Stimulated activated CD8-positive, alpha-beta memory T cell treated with anti-CD3 and anti-CD28 coated beads, Interleukin-7, amount 100 ng/mL, for 48 hours (primary cell): ENCODE measurements at places on chromosomes 6 and 20.

- no peak for DNase-seq
Observed at GRCh38 chr6:129598244-129599187, 111.5 kb downstream of the ARHGAP18 start.

- no peak for DNase-seq
Observed at GRCh38 chr6:156978948-156979347, 201.8 kb downstream of the ARID1B start.

DNA sequence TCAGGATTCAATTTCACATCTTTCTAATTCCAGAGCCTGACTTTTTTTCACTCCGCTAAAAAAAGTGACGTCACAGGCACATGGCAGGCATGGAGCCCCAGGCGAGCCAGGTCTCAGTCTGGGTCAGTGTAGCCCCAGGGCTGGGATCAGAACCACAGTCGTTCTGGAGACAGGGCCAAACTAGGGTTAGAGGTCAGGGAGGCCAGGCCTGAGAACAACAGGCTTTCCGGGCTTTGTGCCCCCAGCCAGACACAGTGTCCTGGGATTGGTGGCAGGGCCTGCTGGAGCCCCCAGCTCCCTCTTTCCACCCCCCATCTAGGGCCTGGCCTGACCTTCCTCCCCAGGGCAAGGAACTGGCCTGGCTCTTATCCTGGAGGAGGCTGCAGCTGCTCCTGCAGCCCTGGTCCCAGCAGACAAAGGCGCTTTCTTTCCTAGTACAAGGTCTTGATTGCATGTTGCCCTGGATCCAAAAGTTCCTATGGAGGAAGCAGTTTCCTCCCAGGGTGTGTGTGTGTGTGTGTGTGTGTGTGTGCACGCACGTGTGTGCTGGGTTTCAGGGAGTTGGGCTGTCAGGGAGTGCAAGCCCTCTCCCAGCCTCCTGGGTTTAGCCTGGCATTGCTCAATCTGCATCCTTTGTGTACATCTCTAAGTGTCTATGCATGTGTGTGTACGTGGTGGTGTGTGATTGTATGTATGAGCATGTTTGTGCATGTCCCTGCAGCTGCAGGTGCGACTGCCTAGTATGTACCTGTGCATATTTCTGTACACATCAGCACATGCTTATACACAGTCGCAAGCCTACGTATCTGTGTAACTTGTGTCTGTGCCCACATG lies 26.5 kb upstream of the EMILIN3 start:
- no peak for DNase-seq

DNA sequence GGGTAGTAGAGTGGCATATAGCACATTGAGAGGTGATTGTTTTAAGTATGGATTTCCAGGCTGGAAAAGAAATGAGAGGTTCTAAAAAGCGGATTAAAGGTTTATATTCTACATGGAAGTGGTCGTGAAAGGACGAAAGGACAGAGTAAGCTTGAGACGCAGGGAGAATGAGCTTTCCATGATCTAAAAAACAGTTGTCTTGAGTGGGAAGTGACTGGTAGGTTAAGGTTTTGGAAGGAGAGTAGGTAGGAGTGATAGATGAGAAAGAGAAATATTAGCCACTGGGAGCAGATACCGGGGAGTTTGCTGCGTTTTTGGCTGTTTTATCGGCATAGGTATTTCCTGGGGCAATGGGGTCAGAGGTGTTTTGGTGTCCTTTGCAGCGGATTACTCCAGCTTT lies 750.6 kb upstream of the ADGRB3 start:
- no peak for DNase-seq

GRCh38 chr6:151044465-151045441 lies 179.3 kb downstream of the MTHFD1L start:
- no peak for DNase-seq

GRCh38 chr6:76707630-76708029 lies 635.2 kb upstream of the IMPG1 start:
- no peak for DNase-seq

DNA sequence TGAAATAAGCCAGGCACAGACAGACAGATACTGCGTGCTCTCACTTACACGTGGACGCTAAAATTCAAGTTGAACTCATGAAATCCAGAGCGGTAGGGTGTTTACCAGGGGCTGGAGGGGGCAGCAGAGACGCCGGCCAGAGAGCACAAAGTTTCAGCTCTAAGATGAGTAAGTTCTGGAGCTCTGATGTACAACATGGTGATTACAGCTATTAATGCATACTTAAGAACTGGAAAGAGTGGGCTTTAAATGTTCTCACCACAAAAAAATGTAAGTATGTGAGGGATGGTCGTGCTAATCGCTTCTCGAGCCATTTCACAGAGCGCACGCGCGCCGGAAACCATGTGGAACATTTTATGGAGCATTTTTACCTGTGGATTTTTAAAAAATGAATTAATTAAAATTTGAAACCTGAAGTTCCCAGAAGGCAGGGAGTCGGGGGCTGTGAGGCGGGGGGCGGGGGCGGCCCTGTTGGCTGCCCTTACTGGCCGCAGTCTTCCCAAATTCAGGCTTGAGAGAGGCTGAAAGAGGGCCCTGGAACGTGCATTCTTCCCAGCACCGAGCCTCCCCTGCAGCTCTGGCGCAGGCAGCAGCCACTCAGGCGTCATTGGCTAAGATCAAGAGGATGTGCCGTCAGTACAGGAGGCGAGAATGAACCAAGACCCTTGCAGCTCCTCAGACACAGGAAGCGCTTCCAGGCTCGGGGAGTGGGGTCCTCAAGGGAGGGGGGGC lies 8.5 kb upstream of the SLCO4A1 start:
- DNase-seq = no peak

- DNase-seq = no peak
Observed at GRCh38 chr6:13881621-13882165, 43.1 kb upstream of the RNF182 start.

DNA sequence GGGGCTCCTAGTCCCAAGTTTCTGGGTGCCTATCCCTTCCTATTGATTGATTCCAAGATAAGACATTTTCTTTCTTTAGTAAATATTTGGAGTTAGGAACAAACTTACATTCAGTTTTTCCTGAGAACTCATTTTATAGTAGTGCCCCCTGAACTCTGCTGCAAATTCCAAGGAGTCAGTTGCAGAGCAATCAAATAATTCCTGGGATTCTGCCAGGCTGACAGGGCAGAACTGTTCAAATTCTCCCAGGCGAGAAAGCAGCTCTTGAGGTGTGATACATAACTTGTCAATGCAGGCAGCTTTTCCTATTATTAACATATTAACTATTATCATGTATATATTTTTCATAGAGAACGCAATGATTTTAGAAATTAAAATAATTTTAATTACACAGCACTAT lies 15.9 kb upstream of the ZBTB24 start:
- DNase-seq = no peak

DNA sequence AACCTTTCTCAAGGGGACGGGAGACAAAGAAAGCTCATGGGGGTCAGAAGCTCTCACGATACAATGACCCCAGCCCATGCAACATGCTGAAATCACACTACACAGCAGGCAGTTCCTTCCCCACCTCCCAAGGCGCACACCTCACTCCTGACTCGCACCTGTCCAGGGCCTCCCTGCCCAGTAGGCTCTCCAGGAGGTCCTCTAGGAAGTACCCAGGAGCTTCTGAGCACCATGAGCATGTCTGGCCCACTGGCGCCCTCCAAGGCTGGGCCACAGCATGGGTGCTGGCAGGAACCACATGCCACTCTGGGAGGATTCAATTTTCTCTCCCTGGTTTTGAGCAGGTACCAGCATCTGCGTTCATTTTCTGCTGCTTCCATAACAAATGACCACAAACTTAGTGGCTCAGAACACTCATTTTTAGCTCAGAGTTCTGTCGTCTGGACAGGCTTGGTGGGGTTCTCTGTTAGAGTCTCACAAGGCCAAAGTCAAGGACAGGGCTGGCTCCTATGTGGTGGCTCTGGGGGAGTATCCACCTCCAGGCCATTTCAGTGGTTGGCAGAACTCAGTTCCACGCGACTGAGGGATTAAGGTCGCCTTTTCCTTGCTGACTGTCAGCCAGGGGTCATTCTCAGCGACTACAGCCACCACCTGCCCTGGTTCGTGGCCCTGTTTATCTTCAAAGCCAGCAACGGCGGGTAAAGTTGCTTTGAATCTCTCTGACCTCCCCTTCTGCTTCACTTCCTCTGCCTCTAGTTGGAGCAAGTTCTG lies 32.7 kb downstream of the ACSS1 start:
- DNase-seq = no peak

GRCh38 chr6:29510202-29510601 lies 22.4 kb upstream of the MAS1L start:
- no peak for DNase-seq

GRCh38 chr6:140043357-140043756 lies 668.9 kb upstream of the CITED2 start:
- no peak for DNase-seq

DNA sequence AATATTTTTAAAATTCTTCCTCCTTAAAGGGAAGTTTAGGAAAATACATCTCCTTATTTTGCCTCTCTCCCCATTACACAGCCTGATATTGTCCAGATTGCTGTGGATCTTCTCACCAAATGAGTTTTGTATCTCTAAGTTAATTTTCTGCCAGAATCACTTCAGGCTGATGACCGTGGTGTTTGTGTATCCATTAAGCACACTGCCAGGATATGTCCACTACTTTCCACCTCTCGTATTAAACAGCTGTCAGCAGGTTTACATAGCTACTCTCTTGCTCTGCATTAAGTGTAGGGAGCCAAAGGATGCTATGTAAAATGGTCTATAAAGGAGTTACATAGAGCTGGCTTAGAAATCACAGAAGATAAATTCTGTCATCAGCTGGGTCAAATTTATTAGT lies 201.1 kb downstream of the ZFAND3 start:
- DNase-seq = no peak

DNA sequence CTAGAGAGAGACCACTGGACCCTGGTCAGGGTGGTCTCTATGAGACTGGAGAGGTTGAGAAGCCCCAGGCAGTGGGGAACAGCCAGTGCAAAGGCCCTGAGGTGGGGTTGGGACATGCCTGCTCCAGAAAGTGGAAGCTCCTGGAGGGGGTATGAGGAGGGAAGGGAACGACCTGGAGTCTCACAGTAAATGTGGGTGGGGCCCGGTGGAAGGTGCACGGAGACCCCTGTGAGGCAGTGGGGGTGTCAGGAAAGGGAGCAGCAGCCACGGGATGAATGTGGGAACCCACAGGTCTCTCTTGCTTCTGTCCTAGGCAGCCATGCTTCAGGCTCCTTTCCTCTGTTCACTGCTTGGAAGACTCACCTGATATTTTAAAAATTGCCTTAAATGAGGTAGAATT lies 1.3 kb upstream of the CST1 start:
- no peak for DNase-seq

DNA sequence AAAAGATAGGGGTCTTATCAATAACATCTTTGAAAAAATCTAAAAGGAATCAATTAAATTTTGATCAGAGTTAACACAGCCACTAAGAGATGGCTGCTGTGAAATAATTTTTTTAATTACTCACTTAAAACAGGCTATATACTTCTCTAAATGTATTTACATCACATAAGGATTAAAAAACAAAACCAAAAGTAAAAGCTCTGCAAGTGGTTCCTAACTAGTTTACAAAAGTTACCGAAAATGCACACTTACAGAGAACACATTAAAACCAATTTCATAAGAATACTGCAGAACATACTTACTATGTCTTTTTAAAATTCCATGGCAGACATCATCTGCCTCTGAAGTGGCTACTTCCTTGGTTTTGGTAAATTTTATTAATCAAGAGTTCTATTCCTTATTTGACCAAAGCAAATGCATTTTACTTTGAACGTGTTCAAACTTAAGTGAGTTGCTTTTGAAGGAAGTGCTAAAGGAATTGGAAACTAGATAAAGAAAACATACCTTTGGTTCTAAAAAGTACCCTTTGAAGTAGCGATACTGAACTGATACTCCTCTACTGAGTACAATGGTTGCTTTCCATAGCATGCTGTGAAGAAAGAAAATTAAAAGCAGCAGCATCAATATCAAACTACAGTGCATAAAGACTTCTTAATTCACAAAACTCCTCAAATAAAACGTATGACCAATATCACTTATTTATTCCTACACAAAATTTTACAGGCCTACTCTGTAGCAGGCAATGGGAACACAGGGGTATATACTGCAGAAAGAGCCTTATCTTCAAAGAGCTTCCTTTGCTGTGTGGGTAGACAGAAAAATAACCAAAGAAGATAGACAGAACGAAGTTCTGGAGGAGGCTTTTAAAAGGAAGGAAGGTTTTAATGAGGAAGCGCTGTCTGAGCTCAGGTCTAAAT lies 157.1 kb upstream of the SHLD1 start:
- no peak for DNase-seq

GRCh38 chr6:160986851-160987250 lies 4.7 kb upstream of the MAP3K4 start:
- no peak for DNase-seq

DNA sequence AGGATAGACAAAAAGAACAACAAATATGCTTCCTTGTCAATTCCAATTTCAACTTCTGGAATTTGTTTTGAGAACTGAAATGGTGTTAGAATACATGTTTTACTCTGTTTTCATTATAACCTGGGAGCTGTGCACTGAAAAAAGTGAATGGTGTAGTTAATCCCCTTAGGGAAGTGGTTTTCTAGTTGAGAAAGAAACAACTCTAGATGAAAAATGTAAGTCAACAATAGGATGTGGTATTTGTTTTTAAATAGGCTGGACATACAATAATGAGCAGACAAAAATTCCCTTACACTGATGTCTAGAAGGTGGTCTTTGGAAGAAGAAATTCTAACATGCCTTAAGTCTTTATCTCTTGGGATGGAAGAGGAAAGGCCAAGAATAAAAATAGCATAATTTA lies 59.9 kb upstream of the TINAG start:
- no peak for DNase-seq

DNA sequence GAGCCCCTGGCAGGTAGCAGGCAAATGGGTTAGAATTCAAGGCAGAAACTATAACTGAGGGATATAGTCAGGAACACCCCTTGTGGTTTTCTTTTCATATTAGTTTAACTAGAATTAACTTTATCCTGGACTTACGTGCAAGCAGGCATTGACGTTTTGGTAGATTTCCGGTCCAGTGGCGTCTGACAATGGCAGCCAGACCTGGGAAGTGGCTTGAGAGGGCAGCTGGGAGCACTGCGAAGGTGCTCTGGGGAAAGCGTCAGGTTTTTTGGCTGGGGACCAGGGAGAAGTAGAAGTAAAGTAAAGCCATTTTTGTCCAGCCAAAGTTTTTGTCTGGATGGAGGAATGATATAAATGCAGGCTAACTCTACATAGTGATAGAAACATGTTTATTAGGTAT lies 8.4 kb upstream of the ACSS1 start:
- DNase-seq = no peak
